RWPE2 (cell line): ENCODE measurements at places on chromosomes 3 and 15.
A peak's percentile ranks its signal among the peaks of the same experiment; 100 is the strongest.

DNA sequence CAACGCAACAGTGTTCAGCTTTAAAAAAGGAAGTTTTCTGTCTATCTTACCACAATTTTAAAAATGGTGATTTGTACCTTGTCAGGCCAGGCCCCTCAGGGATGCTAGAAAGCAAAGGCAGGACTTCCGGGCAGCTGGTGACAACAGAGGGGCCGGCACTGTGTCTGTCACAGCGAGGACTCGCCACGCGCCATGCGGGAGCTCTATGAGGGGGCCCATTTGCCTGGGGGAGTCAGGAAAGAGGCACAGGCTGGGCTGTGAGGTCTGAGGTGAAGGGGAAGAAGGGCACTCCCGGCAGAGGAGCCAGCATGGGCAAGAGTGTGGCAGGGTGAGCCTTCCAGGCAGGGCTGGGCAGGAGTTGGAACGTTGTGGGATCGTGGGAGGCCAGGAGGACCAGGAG, 7.0 kb downstream of the IQSEC1 start:
- DNase-seq: no peak

DNA sequence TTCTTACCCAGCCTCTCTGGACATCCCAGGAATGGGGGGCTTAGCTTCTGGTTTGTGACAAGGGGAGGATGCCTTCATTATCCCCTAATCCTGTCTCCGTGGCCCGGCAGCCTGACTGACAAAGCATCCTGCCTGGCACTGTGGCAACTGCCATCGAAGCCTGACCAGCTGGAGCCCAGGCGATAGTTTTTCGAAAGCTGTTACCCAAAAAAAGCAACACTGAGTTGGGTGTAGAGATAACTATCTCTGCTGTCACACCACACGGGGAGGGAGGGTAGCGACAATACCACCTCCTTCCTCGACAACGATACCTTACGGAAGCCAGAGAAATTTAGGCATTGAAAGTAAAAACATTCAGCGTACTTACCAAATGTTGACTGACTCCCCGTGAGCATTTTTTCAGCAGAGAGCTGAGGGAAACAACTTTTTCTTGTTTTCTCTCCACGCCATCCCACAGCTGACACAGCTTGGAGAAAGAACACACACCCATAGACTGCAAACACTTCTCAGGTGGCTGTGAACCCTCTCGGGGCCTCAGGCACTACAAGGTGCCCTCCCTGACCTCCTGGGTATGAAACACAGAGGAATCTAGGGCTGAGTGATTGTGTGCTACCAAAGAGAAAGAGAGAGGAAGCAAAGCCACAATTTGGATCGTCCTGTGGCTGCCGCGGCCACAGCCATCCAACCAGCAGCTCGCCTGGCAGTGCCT, 361.9 kb upstream of the ICE2 start:
- DNase-seq: no peak

DNA sequence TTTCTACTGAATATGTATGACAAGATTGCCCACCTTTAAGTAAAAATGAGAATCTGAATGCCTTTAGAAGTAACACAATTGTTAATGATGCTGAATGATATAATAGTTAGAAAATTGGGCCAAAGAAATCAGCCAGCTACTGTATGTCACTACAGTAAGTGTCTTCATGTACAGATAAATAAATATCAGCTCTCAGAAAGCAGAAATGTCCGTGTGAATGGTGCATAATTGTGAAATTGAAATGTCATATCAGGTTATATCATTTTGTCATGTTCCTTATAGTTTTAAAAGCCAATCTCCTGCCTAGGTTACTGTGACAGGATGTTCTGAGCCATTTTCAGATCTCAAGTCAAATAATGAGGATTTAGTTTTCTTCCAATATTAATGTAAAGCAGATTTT, 90.6 kb upstream of the SNTN start:
- DNase-seq: no peak

- no peak for DNase-seq
Observed at GRCh38 chr3:57133157-57133556, 32.0 kb downstream of the IL17RD start.

DNA sequence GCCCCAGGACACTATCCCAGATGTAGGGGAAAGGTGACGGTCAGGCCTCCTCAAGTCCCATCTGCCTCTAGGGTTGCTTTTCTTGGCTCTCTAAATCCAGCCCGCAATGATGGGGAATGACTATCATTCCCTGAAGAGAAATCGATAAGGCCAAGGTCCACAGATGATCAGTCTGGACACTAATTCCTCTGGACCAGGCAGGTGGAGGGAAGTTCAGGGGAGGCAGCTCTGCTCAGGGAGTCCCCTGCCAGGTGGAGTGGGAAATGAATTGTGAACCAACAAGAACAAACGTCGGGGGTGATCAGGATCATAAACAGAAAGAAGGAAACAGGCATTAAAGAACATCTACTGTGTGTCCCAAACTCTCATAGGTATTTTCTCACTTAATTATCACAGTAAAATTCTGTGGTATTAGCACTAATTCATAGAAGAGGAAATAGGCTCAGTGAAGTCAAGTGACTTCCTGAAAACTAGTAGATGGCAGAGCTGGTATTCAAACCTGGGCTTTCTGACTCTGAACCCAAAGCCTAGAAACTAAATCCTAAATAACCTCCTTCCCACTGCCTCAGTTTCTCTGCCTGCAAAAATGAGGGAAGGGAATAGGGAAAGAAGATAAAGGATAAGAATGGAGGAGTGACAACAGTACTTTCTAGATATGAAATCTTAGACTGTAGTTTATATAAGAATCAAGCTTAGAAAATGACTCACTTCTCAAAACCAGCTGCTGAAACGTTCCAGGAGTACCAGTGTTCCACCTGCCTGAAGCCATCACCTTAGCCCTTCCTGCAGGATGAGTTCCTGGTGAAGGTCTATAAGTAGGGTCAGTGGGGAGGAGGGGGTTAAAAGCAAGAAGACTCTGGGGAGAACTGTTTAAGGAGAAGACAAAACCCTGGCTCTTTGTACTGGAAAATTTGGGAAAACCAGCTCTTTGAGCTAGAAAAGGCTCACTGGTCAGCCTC, 7.5 kb downstream of the BMF start:
- no peak for DNase-seq

GRCh38 chr3:163056874-163057497, 1560.4 kb downstream of the OTOL1 start:
- DNase-seq: no peak

DNA sequence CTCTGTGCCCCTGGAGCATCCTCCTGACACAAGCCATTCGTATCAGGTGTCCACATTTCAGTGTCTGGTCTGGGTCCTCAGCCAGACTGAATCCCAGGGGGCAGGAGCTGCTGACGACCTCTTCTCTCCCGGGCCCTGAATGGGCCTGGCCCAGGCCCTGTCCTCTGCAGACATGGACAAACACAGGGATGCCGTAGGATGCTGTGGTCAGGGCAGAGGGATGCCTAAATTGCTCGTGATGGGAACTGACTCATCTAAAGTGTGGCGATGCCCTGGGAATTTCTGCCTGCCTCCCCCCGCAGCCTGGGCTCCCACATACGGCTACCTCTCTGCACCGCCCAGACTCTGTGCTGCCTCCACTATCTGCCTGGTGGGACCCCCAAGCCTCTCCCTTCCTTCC, 58.5 kb upstream of the CTSH start:
- DNase-seq: no peak

GRCh38 chr3:139541532-139542288, 2.2 kb upstream of the RBP1 start:
- no peak for DNase-seq

DNA sequence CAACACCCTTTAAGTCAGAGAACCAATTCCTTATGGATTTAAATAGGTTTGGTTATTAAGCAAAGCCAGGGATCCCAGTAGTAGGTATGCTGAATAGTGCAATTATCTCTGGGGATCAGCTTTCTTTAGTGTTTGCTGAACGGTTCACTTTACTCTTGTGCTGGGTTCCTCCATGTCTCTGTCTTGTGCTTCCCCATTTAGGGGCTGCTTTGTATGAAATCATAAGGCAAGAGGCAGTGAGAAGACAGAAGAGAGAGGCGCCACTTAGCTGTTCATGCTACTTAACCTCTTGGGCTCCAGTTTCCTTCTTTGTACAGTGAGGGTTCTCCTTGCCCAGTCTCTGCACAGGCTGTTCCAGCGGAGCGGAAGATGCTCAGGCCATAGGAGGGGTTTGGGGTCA, 3.5 kb downstream of the ST6GAL1 start:
- no peak for DNase-seq

- peak; percentile 61 for DNase-seq
Observed at GRCh38 chr15:74170875-74171578, 2.5 kb upstream of the ISLR start.

DNA sequence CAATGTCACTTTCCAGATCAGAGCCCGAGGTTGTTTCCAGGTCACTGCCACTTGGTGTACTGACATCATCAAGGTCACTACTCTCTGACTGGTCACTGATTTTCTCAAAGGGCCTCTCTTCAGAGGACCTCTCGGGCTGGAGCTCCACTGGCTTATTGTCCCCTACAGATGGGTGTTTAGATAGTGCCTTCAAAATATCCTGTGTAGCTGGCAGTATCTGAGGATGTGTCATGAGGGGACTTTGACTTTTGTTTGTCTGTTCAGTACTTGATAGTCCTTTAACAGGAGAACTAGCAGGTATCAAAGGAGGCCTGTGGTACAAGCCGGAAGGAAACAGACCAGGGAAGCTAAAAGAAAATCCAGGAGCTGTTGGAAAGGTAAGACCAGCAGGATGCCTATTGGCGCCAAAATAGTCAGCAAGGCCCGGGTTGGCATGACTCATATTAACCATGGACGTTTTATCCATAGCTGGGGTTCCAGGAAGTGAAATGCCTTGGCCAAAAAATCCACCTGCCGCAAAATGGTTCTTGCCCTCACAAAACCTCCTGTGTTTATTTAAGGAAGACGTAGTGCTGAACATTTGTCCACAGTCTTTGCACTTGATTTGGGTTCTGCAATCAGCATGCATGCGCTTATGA, 547.3 kb downstream of the MECOM start:
- DNase-seq: no peak

GRCh38 chr3:179589143-179589542, 15.3 kb downstream of the MRPL47 start:
- DNase-seq: no peak

- no peak for DNase-seq
Observed at GRCh38 chr3:40302784-40303183, 6.7 kb upstream of the EIF1B start.

DNA sequence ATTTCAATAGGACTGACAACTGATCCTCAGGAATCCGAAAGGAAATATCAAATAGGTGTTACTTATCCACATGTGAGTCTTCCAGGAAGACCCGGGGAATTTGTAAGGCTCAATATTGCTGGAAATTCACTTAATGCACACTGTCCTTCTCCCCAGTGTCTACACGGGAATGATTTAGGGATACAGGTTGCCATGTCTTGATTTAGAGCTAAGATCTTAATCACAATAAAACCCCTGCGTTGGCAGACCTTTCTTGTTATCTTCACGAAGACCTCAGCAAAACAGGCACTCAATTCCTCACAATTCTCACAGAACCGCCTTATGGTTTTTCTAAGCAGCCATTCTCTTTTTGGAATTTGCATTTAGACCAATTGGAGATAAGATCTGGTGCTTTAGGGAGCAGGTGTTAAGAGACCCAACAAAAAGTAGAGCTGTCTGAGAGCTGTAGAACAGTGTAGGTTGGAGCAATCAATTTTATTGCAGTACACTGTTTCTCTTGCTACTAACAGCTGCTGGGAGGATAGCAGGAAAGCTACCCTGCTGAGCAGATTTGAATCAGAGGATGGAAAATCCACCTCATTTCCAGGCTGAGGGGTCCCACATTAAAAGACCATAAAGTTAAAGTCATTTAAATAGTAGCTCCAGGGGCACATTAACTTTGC, 925.7 kb downstream of the EPHA3 start:
- no peak for DNase-seq

DNA sequence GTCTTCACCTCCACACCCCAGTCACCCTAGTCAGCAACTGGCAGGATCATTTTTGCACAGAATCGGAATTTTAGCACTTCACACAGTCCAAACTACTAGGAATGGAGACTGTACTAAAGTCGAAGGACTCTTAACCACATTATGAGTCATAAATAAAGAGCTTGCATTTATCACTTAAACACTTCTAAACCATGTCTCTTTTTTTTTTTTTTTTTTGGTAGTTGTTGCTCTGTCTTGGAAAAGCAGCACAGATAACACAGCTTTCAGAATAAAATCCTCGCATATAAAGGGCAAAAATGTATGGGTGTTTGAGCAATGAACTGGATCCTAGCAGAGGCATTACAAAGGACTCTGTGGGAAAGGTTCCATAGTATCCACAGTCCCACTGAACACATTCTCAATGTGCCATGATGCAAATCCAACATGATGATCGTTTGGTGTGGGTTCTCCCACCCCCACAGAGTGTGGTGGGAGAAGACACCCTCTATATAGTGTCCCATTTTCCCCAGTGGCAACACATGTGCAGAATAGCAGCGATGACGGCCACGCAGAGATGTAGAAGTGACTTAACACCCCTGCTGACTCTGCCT, 47.1 kb downstream of the FOXP1 start:
- no peak for DNase-seq

DNA sequence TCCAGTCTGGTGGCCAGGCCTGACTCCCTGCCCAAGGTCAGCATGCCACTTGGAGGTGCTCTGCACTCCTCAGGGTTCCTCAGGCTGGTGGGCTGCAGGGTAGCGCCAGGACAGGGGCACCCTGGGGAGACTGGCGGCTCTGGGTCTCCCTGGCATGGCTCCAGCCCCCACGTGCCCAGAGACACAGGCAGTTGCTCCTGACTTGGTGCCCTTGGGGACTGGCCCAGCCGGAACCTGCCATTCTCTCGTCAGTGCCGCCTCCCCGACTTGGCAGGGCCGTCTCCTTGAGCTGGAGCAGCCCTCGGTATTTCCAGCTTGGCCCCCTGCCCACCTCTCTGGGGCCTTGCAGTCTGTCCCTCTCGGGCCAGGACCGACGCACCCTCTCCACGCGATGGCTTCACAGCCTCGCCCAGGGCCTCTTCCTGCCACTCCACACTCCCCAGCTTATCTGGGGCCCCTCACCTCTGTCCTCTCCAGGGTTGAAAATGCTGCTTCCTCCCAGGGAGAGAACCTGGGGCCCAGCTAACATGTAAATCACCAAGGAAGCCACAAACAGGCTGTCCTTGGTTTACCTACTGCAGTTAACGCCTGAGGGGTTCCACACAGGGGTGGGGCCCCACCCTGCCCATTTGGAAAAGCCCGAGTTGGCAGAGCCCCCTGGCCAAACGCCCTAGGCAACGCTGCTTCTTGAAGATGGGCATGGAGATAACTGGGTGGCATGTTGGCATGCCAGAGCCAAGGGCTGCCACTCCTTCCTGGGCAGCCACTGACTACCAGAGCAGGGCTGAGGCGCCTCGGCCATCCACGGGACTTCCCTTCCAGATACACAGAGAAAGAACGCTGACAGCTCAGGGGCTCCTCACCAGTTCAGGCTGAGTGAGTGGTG, 61.4 kb downstream of the SMAD6 start:
- peak; percentile 78 for DNase-seq

GRCh38 chr3:36193448-36193847, 186.9 kb upstream of the STAC start:
- no peak for DNase-seq

- DNase-seq: no peak
Observed at GRCh38 chr3:144178607-144179006, 207.0 kb downstream of the DIPK2A start.
